ENCODE measurements at places on chromosomes 4 and X.

GRCh38 chrX:75156531-75156945 is 455 bp upstream of the ABCB7 start:
- DNase-seq: no peak

DNA sequence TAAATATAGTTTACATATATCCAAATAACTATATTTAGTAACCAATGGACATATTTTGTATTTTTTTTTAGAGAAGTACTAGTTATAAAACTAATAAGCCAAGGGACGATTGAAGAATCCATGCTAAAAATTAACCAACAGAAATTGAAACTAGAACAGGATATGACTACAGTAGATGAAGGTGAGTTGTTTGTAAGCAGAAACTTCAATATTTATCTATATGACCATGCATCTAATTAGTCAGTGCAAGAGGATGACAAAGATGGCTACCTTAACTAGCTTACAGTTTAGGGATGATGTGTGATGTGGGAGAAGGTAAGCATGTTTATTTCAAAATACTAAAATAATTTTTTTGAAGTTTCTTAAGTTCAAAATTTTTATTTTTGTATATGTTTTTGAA is 57.7 kb downstream of the HPGDS start:
- no peak for DNase-seq

- DNase-seq: no peak
Measured at GRCh38 chr4:23773884-23774636, 115.8 kb downstream of the PPARGC1A start.

- DNase-seq: no peak
Measured at GRCh38 chrX:100625985-100626491, 10.6 kb downstream of the TSPAN6 start.

DNA sequence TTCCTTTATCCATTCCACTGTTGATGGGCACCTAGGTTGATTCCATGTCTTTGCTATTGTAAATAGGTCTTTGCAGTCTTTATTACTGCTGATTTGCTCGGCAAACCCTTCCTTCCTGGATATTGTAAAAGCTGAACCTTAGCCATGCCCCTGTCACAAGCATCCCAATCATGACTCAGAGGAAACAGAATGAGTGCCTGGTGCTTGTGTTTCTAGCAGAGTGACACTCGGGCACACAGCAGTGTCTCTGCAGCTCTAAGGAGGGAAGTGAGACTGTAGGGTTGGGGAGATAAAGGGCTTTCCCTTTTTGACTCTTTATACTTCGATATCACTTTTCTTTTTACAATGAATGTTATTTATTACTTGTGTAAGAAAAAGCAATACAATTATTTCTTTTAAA is 83.3 kb downstream of the AKAP4 start:
- DNase-seq: no peak

GRCh38 chrX:72020204-72020603 is 109.6 kb downstream of the NHSL2 start:
- no peak for DNase-seq

GRCh38 chr4:101217353-101218031 is 129.8 kb downstream of the PPP3CA start:
- DNase-seq: no peak

GRCh38 chr4:41881981-41882624 is 53.1 kb upstream of the TMEM33 start:
- no peak for DNase-seq

DNA sequence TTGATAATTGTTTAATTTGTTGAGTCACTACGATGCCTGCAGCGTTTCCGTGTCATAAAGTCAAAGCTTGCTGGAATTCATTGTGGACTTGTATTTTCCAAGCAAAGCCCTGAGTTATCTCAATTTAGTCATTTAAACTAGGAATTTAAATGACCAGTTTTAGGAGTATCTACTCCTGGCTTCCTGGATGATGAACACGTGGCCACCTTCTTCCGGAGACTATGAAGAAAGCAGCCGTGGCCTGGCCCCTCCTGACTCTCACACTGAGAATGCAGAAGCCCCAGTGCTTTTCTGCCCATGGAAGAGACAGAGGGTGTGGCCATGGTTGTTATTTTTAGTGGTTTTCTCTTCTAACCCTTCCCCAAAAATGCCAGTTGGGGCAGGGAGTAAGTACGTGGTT is 250.7 kb upstream of the GATB start:
- no peak for DNase-seq

- DNase-seq: no peak
Measured at GRCh38 chr4:187908079-187908561, 87.5 kb upstream of the ZFP42 start.

- no peak for DNase-seq
Measured at GRCh38 chr4:43846111-43846587, 602.5 kb downstream of the KCTD8 start.

GRCh38 chr4:148651991-148652390 is 209.8 kb upstream of the NR3C2 start:
- no peak for DNase-seq

GRCh38 chrX:69155786-69156520 is 9.3 kb downstream of the PJA1 start:
- DNase-seq: no peak

- no peak for DNase-seq
Measured at GRCh38 chr4:164639001-164639400, 114.9 kb upstream of the SMIM31 start.

- no peak for DNase-seq
Measured at GRCh38 chrX:44019911-44020310, 46.7 kb upstream of the NDP start.

DNA sequence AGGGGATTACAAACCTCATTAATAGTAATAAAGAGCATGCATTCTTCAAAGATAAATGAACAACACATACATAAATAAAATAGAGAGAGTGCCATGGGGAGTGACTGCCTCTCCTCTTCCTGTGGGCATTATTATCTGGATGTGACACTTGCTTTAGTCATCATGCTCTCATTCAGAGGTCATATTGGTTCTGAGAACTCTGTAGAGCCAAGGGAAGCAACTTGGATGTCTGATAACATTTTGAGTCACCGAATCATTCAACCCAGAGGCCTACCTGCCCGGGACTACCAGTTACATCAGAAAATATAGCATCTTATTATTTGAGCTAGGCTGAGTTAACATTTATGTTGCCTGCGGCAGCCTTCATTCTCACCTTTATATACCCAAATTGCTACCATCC is 489.5 kb downstream of the STIM2 start:
- DNase-seq: no peak

DNA sequence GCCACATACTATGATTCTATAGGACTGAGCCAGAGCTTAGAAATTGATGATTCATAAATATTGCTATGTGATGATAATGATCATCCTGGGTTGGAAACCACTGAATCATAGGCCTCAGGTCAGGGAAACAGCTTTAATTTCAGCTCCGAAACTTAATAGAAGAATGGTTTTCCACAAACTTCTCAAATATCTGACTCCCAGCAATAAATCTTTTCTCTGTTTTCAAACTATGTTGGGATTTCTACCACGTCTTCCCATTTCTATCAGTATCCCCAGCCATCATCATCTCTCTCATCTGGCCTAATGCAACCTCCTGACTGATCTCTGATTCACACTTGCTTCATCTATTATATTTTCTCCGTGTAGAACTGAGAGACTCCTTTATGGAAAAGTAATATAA is 521.8 kb upstream of the AGA start:
- no peak for DNase-seq

DNA sequence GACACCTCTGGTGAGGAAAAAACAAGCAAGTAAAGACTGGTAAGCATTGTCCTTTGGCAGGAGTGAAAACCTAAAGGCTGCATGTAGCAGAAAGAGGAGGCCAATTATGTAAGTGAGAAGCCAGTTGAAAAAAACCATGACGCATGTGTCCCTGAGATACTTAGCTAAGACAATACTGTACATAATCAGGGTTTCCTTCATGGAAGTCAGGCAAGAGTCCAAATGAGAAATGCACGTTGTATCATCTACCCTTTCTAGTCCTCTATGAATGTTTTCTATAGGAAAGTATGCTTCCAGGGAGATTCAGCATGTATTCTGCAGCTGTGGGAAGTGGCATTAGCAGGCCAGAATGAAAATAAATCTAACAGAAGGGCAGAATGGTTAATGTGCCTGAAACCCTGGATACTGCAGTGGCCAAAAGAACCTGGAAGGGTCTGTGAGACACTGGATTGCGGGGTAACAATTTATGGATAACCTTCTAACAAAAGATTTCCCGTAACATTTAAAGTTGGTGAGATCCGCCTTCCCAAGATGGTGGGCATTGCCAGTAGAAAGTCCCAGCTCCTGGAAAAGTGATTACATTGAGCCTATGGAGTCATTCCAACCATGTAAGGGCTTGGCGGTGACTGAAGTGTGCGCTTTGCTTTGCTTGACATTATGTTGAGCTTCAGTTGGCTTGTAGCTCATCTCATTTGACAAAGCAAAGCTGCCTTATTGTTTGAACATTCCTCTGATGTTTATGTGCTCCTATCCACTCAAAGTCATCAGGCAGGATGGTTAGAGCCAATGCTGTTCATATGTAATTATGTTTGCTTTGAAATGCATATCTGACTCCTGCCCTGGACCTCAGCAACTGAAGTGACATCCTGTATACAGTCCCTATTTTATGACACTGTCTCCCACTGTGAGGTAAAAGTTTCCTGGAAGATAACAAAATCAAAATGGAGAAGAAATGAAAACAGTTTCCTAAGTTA is 200.4 kb downstream of the ARHGAP24 start:
- no peak for DNase-seq

- DNase-seq: no peak
Measured at GRCh38 chr4:151905197-151905596, 144.4 kb upstream of the GATB start.

GRCh38 chr4:73908965-73909364 is 39.8 kb downstream of the CXCL1 start:
- DNase-seq: no peak

- DNase-seq: no peak
Measured at GRCh38 chr4:5750946-5751665, 40.1 kb downstream of the EVC start.

All from naive thymus-derived CD8-positive, alpha-beta T cell (primary cell).